C1 segment of cervical spinal cord (tissue), 14 donors: ENCODE measurements at places on chromosomes 12 and 14.

DNA sequence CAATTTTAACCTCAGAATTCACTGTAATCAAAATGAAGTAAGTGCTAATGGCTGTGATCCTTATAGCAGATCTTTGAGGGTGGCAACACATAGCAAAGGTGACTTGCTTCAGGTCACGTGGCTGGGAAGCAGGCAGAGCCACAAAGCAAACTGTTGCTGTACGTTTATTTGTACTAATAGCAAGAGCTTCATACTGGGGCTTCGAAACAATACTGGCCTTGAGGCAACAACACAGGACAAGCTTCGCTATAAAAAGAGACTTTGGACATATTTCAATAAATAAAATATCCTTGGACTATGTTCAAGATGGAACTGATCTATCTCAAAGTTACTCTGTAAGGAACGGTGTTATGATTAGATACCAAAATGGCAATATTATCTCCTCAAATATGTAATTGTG, 44.6 kb downstream of the MSRB3 start:
- DNase-seq: no peak

- no peak for DNase-seq
Observed at GRCh38 chr12:109743076-109743910, 29.7 kb downstream of the FAM222A start.

- DNase-seq: no peak
Observed at GRCh38 chr12:118055144-118055557, 5.8 kb downstream of the WSB2 start.

- DNase-seq: no peak
Observed at GRCh38 chr14:70742316-70742715, 67.0 kb downstream of the MAP3K9 start.

DNA sequence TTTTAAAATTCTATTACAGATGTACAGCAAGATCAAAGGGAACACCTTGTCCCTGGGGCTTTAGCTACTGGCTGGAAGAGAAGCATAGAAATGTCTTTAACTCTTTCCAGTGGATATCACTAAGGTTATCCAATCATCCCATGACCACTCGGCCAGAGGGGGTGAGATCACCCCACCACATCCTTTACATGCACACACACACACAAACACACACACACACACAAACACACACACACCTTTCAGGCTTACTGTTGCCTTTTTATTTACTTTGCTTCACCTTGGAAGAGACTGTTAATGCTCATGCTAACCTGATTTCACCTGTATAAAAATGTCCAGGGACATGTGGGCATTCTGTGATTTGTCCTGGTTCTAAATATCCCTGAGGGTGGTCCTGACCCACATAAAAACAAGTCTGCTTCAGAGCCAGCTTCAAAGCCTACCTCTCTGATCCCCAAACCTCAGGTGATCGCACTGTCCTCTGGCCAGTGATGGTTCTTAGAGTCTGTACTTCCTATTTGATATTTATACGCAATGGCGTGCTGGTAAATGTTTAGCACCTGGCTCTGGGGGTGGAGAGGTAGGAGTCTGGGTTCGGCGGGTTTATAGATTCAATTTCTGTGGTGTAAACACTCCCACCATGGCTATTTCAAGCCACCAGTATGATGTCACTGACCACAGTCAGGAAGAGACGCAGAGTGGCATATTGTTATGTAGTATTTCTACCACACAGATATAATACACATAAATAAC, 166.1 kb upstream of the EEA1 start:
- no peak for DNase-seq

GRCh38 chr14:63562405-63562804, 19.2 kb upstream of the PPP2R5E start:
- DNase-seq: no peak
